NB4 (cell line): ENCODE measurements at places on chromosomes 5 and 9.
A peak's percentile ranks its signal among the peaks of the same experiment; 100 is the strongest.

- no peak for DNase-seq
These were observed 6.7 kb downstream of the SLC2A8 start for GRCh38 chr9:127403507-127404192.

GRCh38 chr5:57989378-57989777 lies 470.5 kb downstream of the PLK2 start:
- DNase-seq, result no peak

DNA sequence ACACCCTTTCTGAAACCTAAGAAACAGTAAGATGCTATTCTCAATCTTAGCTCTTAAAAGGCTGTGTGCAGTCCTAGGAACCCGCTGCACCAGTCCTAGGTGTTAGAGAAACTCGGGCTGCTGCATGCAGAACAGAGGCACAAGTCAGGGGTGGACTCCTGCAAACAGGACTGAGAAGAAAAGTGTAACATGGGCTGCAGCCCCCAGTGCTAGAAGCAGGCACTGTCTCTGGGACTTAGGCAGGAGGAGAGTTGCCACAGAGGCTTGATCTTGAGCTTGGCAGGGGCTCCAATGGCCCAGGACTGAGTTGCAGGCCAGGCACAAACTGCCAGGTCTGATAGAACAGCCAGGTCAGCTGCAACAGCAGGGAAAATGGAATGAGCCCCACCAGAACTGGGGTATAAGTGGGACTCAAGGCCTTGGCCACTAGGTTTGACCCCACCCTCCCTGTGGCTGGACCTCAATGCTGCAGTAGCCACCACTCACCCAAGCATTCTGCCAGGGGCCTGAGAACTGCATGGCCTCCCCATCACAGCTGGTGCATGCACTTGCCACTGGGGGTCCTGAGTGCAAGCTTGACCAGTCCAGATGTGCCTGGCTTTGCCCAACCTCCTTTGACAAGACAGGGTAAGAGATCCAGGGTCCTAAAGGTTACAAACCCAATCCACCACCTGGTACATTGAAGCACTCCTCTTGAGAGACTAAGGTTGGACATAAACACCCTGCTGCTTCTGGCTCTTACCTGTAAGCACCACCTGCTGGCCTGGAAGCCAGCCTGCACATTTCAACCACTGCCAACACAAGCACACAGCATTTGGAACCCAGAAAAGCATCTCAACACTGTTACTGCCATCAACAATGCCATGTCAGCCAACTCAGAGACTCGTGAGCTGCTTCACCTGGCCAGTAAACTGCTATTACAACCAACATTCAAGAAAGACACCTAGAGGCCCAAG lies 103.3 kb downstream of the FBXL17 start:
- no peak for DNase-seq

DNA sequence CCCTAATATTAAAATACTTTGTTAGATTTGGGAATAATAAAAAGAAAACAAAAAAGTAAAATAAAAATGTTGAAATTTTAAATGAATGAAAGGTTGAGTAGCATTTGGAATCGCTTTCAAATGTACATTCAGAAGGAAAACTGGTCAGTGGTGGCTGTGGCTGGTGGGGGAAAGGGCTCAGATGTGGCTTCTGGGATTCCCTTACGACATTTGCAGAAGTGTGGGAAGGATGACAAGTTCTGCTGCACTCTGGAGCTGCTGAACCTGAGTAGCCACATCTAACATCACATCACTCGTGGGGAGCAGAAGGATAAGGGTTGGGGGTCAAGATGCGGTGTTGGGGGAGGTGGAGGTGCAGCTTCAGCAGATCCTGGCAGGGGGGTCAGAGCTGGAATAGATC lies 25.6 kb upstream of the CAST start:
- DNase-seq, result no peak

GRCh38 chr5:35233121-35233520 lies 2.8 kb upstream of the PRLR start:
- no peak for DNase-seq

DNA sequence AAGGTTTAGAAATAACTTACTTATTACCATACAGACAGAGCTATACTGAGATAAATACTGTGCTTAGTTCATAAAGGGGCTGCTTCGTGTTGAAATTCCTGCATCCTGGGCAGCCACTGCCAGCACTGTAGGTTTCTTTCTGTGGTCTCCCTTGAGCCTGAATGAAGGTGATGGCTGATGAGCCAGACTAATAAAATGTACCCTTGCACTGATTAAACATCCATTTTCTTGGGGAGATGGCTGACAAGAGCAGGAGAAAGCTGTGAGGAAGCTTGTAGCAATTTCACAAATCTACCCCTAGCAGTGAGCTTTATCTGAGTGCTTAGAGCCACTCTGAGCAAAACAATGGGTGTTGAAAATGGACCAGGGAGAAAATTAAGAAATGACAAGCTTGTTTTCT lies 23.3 kb upstream of the ZSWIM6 start:
- DNase-seq, result no peak

DNA sequence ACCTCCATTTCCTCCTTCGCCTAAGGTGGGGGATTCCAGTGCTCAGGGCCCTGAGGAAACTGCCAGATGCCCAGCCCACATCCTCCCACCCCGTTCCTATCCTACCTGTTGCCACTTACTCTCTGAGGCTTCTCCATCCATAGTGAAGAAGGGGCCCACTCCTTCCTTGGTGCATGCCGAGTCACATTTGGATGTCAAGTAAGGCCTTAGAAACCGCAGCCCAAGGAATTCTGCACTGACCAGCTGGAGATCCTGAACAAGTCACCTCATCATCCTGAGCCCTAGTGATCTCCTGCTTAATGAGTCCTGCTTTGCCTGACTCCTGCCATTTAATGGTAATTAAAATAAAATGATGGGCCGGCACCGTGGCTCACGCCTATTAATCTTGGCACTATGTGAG lies 6.7 kb upstream of the TNIP1 start:
- no peak for DNase-seq

GRCh38 chr9:117080765-117081390 lies 334.0 kb downstream of the ASTN2 start:
- no peak for DNase-seq

- DNase-seq, result peak; percentile 26
These were observed 40.4 kb downstream of the ZDHHC21 start for GRCh38 chr9:14652729-14653377.

DNA sequence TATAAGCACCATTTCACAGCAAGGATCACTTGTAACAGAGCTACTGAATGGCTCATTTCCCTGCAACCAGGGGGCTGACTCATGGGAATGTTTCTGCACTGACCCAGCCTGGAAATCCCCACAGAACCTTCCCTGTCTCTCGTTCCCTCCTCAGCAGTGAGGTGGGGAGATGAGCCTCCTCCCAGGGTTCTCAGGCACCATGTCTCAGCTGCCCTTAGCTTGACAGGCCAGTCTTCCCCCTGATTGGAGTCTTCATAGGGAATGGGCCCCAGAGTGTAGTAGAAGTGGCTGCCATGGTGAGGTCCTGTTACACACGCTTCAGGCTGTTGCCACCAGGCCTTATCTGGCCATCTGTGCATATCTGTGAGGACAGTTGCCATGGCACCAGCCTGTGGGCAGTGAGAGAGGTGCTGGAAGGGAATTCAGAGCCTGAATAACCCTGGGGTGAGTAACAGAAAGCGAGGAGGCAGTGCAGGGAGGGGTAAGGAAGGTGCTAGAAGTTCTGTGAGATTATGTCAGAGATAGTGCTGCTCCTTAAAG lies 324.4 kb downstream of the ENC1 start:
- DNase-seq, result no peak

GRCh38 chr5:35203403-35203802 lies 26.9 kb downstream of the PRLR start:
- no peak for DNase-seq

- DNase-seq, result no peak
These were observed 22.1 kb upstream of the GRPEL2 start for GRCh38 chr5:149323210-149323609.

GRCh38 chr9:61667559-61668121 lies 477.8 kb downstream of the SPATA31A7 start:
- DNase-seq, result no peak

DNA sequence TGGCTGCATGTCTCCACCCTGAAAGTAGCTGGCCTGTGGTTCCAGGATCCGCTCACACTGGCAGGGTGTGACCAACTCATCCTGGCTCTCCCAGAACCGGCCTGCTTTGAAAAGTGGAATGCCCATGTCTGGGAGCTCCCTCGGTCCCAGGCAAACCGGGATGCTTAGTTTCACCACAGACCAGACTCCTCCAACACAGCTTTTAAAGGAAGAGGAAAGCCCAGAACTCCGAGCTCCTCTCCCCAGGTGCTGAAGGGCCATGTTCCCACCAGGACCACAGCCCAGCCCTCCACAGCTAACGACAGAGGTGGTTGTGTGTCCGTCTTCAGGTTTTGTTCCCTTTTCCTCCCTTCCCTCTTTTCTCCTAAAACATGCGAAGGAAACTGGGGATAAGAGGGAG lies 38.0 kb downstream of the GTF3C4 start:
- DNase-seq, result no peak

DNA sequence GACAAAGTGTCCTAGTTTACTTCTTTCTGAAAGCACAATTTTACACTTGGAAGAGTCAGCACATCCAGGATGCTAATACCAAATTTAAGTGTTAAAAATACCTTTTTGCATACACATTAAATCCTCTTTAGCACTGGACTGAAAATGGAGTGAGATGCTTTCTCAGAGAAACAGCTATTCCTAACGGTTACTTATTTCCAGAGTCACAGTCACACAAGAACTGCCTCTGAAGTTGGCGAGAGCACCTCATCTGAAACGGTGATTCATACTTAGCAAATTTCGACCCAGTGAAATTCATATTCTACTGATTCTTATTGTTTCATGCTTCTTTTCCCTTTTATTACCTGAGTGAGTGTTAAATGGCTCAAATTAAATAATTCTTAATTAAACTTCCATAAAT lies 12.2 kb downstream of the CDH18 start:
- DNase-seq, result no peak

DNA sequence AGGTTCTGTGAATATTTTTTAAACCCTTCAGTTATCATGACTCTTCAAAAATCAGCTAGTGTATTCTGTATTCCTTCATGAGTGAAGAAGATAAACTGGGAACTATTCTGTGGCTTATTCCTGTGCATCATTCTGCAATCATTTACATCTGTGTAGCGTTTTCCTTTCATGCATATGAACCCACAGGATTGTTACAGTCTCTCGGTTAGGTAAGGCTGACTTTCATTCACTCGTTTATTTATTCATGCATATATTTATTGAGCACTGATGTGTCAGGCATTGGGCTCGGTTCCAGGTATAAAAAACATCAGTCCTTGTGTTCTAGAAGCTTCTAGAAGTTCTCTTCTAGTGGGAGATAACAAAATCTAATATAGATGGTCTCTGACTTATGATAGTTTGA lies 318.4 kb downstream of the MAN2A1 start:
- no peak for DNase-seq

DNA sequence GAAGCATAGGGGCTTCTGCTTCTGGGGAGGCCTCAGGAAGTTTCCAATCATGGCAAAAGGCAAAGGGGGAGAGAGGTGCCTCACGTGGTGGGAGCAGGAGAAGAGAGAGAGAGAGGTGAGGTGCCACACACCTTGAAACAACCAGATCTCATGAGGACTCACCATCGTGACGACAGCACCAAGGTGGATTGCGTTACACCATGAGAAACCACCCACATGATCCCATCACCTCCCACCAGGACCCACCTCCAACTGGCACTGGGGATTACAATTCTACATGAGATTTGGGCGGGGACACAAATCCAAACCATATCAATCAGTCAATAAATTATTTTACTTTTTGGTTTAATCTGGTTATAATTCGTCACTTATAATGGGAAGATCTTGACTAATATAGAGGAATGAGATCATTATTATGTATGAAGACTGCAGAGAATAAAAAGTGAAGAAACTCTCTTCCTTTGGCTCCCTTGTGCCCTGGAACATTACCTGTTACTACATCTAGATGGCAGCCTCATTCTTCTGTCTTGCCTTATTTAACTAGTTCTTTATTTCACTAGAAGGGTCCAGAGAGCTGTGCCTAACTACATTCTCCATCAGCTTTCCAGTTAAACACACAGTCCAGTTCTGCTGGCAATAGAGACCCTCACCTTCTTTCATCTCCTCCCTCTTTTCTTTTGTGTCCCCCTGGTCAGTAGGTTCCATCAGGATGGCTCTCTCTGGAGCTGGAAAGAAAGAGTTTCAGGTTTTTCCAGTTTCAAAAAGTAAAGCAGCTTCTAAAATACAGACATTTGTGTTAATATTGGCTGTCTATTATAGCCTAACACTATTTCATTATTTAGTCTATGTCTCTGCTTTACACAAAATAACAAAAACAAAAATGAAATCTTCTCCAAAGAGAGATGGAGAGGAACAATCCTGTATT lies 21.7 kb upstream of the SPINK7 start:
- DNase-seq, result peak; percentile 20

- DNase-seq, result no peak
These were observed 26.8 kb upstream of the DUSP1 start for GRCh38 chr5:172797771-172798191.

DNA sequence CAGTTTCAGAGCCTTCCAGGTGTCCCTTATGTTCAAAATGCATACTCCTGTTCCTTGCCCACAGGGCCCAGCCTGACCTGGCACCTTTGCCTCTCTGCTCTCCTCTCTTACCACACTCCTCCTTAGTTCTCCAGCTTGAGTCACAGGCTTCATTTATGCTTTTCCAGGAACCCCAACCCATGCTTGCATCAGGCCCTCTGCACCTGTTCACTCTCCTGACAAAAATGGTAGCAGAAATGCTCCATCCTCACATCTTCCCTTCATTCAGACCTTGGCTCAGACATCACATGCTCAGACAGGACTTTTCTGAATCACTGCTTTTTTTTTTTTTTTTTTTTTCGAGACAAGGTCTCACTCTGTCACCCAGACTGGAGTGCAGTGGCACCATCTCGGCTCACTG lies 15.1 kb upstream of the RNF145 start:
- DNase-seq, result no peak

GRCh38 chr9:88090151-88090581 lies 48.1 kb downstream of the SPATA31C2 start:
- no peak for DNase-seq

DNA sequence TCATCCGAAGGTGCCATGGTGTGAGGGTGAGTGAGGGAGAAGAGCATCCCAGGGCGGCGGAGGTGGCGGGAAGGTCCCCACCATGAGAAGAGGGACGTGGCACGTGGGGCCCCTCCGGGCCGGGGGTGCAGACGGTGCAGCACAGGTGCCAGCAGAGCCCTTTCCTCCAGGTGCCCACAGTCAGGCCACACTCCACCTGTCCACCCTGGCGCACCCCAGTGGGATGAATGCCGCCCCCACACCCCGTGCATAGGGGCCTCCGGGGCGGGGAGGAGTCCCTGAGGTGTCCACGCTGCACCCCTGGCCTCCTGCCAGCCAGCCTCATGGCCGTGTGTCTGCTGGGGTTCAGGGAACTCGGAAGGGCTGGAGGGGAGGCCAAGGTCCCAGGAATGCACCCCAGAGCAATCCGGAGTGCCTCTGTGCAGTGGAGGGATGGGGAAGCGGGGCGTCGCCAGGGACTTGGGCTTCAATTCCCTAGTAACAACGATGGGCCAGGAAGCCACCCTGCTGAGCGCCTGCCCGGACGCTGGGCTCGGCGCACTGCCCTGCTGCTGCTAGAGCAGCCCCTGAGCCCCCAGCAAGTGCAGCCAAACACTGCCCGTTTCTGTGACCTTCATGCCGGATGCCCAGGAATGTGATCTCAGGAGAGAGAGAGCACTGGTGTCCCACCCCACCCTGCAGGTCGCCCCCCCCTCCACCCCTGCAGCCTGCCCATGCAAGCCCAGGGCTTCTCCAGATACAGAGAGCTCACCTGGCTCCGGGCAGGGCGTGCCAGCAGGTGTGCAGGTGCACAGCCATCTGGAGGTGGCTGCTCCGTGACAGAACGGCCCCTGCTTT lies 8.8 kb upstream of the NACC2 start:
- DNase-seq, result no peak

- DNase-seq, result no peak
These were observed 33.3 kb downstream of the TAS2R1 start for GRCh38 chr5:9596824-9597223.

- peak; percentile 63 for DNase-seq
These were observed 56.4 kb upstream of the GOLPH3 start for GRCh38 chr5:32230356-32231099.
